Caki2 (cell line): ENCODE measurements at places on chromosomes 6 and 20.

DNA sequence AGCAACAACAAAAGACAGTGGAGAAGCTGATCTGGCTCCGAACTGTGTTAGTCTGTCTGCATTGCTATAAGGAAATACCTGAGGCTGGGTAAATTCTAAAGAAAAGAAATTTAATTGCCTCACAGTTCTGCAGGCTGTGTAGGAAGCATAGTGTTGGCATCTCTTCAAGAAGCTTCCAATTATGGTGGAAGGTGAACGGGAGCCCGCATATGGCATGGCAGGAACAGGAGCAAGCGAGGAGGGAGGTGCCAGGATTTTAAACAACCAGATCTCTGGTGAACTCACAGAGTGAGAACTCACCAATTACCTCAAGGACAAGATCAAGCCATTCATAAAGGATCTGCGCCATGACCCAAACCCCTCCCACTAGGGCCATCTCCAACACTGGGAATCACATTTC, 293.5 kb downstream of the SMOC2 start:
- DNase-seq: no peak

DNA sequence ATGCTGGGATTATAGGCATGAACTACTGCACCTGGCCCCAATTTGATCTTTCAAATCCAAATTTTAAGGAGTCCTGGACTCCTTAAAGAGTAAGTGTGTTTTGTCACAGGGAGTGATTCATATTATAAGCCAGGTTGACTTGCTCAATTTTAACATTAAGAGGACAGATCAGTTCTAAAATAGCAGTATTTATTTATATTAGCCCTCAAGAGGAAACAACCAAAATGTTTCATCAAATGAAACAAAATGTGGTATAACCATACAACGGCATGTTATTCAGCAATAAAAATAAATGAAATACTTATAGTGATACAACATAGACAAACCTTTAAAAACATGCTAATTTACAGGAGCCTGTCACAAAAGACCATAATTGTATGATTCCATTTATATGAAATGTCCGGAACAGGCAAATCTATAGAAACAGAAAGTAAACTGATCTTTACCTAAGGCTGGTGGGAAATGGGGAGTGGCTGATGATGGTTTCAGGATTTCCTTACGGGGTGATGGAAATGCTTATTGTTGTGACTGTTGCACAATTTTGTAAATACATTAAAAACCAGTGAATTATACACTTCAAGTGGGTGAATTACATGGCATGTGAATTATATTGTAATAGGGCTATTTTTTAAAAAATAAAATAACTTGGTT, 637.4 kb downstream of the MMUT start:
- no peak for DNase-seq

DNA sequence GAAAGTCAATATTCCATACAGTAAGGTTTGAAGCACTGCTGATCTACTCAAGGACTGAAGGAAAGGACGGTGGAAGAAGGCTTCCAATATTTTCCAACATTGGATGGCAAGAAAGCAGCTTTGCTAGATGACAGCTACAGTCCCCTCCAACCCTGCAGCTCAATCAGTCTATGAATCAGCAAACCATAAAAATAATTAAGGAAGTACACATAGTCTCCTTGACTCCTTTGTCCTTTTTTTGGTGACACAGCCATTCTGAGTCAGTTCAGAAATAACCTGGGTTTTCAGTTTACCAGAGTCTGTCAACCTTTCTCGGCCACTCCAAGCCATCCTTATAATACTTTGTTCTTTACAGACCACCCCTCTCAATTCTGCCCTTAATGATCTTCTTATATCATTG, 232.5 kb downstream of the IBTK start:
- DNase-seq: no peak

DNA sequence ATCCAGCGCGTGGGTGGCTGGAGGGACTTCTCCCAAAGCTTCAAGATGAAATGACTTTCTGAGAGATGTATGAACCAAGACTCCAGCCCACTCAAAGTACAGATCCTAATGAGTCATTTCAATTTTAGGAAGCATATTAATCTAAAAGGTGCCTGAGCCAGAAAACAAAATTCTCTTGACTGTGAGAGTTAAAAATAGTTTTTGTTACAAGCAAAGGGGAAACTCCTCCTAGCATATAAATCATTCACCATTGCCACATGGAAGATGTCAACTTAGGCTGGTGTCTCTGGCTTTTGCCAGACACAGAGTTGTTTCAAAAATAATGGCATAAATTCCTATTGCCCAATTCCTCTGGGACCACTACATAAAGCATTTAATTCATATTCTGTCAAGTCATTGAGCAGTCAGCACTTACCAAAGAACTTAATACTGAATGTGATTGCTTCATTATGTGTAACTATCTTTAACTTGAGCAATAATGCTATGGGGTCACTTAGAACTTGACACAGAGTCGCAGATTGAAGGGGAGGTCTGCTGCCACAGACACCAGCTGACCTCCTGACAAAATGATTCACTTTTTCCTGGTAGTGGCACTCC, 280.6 kb downstream of the SLC35F1 start:
- DNase-seq: no peak

GRCh38 chr20:49854190-49854875, 41.7 kb downstream of the SLC9A8 start:
- DNase-seq: no peak
